ENCODE measurements at places on chromosomes 2 and 18.

DNA sequence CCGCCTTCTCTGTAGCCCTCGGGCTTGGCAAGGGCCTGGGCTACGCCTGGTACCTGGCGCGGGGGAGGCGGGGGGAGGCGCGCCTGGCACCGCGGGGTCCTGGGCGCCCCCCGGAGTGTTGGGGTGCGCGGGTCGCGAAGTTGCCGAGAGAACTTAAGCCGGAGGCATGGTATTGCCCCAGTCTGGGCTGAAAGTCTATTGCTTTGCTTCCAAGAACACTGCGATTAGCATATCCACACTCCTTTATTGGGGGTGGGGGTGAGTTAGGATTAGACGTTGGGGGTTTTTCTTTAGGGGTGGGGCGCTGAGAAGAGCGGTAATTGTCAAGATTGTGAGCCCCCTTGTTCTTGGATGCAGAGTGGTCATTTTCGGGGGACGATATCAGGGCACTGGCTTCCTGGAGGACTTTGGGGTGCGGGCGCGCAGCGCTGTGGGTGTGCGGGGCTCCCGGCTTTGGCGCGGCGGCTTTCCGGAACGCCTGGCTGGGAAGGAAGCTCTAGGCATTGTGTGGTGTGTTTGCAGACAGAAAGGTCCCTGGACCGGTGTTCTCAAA lies 798 bp downstream of the TANC1 start:
- no peak for DNase-seq

GRCh38 chr18:32920796-32921787 lies 148.3 kb upstream of the KLHL14 start:
- no peak for DNase-seq

DNA sequence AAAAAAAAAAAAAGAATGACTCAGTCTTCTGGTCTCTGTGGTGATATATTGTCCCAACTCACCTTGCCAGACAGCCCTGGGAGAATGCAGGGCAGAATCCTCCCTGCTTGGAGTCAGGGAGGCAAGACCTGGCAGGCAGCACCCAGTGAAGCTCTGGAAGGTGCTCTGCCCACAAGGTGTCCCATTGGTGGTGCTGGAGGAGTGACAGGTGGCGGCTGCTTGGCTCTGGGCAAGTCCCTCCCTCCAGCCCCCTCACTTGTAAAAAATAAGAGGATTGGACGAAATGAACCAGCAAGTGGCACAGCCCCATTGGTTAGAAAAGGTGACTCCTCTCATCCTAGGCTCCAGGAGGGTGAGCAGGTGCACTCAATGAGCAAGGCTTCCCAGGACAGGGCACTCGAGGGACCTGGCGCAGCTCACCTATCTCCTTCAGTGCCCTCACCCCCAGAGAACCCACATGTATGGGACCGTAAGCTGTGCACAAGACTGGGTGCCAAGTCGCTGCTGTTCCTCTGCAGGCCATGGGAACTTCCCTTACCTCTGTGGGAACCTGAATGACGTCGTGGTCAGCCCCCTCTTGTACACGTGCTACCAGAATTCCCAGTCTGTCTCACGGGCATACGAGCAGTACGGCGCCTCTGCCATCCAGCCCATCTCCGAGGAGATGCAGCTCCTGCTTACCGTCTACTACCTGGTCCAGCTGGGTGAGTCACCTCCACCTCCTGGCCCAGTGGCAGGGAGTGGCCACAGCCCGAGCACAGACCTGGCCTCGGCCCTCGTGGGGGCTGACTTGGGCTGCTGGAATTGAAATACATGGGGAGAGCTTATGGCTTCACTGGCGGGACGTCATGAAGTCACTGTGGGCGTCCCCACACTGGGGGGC lies 54.6 kb downstream of the GREB1 start:
- DNase-seq: no peak

- DNase-seq: peak; percentile 15
These were observed 297.6 kb downstream of the PARD3B start for GRCh38 chr2:204842661-204843485.

DNA sequence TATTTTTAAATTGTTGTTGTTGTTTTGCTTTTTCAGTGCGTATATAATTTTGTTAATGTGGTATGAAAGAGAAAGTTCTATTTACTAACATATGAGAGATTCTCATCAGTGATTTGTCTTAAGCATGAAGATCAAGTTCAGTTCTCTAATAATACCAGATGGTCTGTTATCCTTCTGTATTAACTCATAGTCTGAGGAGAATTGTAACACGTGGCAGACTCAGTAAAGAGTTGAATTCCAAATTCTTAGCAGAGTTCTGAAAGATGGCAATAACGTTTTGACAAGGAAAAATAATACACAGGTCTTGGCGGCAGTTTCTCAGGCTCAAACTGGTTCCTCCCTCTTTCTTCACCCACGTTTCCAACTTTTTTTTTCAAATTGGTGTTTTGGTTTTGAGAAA lies 17.2 kb upstream of the COL3A1 start:
- no peak for DNase-seq

GRCh38 chr18:58370612-58371011 lies 258.3 kb downstream of the ALPK2 start:
- DNase-seq: no peak

GRCh38 chr2:205589479-205589878 lies 92.8 kb upstream of the NRP2 start:
- no peak for DNase-seq

GRCh38 chr2:230319211-230319862 lies 7.7 kb upstream of the SP140L start:
- DNase-seq: peak; percentile 64
